ENCODE measurements at places on chromosomes 4 and X.

- DNase-seq, result no peak
Observed at GRCh38 chrX:108397627-108398391, 40.4 kb downstream of the COL4A6 start.

GRCh38 chr4:5203309-5203992, 152.2 kb downstream of the STK32B start:
- no peak for DNase-seq

DNA sequence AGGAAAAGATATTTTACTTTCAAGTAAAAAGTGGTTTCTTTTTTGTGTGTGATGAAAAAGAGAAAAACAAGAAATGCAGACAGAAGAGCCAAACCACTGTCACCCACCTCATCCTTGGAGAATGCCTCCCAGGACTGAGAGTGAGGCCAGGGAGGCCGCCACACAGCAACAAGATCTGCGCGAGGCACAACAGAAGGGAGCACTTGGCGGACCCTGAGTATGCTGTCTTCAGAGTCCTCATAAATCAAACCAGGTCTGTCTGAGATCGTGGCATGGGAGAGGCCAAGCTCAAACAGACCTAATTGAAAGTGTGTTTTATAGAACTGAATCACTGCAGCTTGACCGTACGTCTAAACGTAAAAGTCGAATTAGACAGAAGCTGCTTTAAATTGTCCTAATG, 134.3 kb upstream of the VCX2 start:
- no peak for DNase-seq

GRCh38 chr4:184651899-184652298, 2.4 kb downstream of the PRIMPOL start:
- no peak for DNase-seq

DNA sequence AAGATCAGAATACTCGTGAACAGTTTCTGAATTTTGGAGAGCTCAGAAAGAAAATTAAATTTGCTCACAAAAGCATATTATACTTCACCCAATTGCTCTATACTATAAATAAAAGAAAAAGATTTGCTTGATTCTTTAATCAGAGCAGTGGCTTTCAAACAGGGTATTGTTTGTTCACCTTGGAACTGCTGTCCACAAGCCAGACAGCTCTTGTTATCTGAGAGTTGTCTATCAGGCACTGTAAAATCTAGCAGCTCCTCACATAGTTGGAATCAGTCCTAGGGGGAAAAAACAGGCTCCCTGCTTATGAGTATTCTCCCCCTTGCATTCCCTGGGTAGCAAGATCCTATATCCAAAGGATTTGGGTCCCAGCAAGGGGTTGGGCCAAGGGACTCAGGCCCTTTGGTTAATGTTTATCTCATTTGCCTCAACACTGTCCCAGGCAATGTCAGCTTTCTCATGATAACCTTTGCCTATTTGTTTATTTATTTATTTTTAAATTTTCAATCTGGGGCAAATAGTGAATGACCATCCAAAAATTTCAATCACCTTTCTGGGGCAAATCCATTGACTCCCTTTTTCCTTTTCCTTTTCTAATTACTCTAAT, 24.1 kb upstream of the MAGEB16 start:
- no peak for DNase-seq
